ENCODE measurements at places on chromosomes 6 and 20.

- no peak for DNase-seq
These were observed 65.5 kb upstream of the QKI start for GRCh38 chr6:163348789-163349680.

DNA sequence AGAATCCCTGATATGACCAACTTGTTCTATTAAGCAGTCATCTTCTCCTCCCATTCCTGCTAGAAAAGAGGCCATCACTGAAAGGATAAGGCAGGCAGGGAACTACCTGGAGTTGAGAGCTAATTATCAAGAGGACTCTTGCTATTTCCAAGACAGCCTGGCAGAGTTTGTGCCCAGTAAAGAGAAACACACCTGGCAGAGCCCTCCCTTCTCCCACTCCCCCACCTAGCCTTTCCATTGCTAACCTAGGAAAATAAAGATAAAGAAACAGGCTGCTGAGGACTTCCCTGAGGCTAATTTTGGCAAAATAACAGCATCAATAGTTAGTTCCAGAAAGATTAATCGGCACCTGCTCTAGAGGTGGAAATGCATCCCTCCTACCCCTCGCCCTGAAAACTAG, 20.4 kb upstream of the RAB22A start:
- DNase-seq, result no peak

DNA sequence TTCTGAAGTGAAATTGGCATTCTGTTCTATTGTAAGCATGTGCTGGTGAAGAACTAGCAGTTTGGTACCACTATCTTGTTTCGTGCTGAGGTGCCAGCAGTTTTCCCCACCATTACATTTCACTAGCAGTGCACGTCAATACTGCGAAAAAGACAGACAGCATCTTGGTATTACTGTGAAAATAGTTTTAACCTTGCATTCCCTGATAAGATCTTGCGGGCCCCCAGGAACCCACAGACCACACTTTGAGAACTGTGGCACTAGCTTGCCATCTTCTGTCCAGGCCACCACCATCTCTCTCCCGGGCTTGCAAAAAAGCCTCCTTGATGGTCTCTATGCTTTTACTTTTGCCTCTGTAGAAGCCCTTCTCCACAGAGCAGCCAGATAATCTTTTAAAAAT, 185.7 kb downstream of the BACH2 start:
- no peak for DNase-seq

DNA sequence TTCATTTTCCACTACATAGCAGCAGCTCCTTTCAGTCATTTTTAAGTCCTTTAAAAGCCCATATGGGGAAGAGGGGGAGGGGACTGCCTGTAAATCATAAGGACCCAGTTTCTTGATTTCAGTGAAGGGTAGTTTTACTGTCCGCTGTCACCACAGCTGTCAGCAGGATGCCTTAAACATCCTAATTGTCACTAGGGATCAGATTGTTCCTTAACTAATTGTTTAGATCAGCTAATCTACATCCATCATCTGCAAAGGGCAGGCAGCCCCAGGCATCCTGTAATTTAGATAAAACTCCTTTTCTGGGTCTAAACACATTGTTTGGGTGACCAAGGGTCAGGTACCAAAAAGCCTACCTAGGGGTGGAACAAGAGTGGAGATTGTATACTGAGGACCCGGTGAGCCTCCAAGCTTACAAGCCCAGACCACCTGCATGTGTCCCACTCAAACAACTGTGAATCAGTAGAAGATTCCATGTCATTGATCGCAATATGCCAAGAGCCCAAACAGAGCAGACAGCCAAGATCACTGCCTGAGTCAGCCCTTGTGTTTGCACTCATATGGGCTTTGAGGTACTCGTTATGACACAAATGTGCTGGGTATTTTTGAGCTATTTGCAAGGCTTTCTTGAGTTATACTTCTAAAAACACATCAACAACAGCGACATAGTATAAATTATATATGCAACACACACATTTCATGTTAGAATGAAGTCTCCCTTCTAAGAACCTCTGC, 198.7 kb upstream of the CEP162 start:
- no peak for DNase-seq

DNA sequence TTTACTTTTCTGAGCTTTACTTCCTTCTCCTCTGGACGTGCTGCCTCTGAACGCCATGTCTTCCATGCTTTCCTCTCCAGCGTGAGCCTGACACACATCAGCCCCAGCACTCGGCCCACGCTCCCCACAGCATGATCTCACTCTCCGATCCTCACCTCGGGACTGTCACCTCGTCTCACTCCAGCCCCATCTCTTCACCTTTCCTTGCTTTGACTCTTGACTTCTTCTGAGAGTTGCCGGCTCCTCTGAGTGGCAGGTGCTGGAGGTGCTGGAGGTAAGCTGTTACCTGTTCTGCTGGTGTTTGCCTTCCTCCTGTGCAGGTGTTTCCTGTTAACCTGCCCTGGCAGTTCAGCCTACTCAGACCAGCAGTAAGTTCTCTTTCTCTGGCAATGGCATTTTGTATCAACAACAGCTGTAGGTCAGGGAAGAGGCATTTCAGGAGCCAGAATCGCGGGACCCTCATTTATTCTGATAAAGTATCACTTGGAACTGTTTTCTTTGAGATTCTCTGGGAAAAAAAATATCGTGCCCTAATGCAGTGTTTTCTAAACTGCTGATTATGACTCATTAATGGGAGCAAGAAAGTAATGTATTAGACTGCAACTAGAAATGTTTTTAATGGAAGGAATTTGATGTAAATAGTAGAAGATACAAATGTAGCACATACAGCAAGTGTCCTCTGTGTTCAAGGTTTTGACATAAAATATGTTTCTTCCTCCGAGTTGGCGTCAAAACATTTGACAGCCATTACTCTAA, 106.5 kb downstream of the ARID1B start:
- DNase-seq, result no peak

DNA sequence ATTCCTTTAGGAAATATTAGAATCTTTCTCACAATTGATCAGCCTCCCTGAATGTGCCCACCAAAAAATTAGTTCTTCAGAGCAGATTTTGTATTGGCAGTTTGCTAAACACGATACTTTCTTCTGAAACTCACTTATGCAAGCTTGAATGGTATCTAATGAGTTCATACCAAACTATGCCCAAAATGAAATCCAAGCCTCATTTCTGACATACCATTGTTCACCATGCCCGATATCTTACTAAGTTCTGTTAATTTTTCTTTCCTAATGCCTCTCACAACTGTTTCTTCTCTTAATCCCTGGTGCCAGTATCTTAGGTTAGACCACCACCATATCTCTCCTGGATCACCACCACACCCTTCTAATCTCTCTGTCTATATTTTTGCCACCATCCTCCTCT, 755.9 kb downstream of the KIF16B start:
- DNase-seq, result no peak

- DNase-seq, result no peak
These were observed 10.7 kb downstream of the TBXT start for GRCh38 chr6:166156942-166157341.

DNA sequence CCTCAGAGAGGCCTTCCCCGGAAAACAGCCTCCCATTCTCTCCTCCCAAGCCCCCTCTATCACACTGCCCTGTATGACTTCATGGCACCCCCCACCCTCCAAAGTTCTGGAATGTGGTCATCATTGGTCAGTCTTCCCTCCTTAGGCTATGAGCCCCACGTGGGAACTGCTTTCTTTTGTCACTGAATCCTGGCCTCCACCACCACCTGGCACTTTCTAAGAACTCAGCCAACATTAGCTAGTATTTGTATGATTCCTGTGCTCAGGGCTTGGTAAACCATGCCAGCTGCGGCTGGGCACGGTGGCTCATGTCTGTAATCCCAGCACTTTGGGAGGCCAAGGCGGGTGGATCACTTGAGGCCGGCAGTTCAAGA, 8.4 kb upstream of the E2F1 start:
- DNase-seq, result no peak

DNA sequence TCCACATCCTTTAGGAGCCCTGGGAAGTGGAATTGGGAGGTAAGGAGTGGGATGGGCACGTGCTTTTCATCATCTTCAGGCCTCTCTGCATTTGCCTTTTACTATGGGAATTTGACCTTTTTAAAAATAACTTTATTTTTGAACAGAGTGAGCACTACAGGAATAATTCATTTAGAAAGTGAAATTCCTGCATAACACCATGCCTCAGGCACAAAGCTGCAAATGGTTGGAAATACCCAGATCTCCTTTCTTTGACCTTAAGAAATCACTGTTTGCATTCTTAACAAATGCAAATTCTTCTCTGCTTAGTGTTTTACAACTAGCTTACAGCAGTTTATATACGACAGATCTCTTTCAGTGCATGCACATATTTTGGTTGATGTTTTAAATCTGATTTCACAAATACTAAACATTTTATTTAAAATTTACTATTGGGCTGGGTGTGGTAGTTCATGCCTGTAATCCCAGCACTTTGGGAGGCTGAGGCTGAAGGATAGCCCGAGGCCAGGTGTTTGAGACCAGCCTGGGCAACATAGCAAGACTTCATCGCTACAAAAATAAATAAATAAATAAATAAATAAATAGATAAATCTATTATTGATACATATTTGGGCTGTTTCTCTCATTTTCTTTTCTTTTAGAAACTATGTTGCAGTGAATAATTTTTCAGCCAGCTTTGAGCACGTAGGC, 24.5 kb downstream of the CST8 start:
- DNase-seq, result peak; percentile 14

- DNase-seq, result no peak
These were observed 16.3 kb downstream of the SAMD3 start for GRCh38 chr6:130206479-130206878.

GRCh38 chr6:21317642-21318041, 275.9 kb upstream of the SOX4 start:
- DNase-seq, result no peak

GRCh38 chr20:57332105-57333089, 2.8 kb downstream of the SPO11 start:
- no peak for DNase-seq

- DNase-seq, result no peak
These were observed 25.8 kb downstream of the HLA-E start for GRCh38 chr6:30515106-30515505.

GRCh38 chr6:54426995-54427394, 118.8 kb downstream of the TINAG start:
- DNase-seq, result no peak

GRCh38 chr6:19562468-19562867, 274.7 kb upstream of the ID4 start:
- no peak for DNase-seq
